ENCODE measurements at places on chromosomes 1 and 21.

- peak; percentile 27 for DNase-seq
Measured at GRCh38 chr1:62230718-62231117, 36.1 kb downstream of the L1TD1 start.

DNA sequence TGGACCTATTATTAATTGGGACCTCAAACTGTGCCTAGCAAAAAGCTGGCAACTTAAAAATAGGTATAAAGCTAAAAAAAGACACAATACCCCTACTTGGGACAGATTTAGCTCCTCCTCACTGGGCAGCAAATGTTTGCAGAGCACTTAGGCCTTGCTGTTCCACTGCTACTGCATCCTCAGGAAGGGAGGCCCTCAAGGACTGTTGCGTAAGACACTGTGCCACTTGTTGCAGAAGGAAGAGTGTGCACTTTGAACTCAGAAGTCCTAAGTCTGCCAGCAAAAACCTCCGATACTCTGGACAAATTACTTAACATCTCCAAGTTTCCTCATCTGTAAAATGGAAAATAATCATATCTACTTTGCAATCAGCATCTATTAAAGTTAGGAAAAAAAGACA lies 322.9 kb downstream of the BARHL2 start:
- no peak for DNase-seq

- no peak for DNase-seq
Measured at GRCh38 chr1:175733722-175734121, 9.7 kb downstream of the TNR start.

- peak; percentile 75 for DNase-seq
Measured at GRCh38 chr21:31198575-31198974, 145.5 kb downstream of the TIAM1 start.

DNA sequence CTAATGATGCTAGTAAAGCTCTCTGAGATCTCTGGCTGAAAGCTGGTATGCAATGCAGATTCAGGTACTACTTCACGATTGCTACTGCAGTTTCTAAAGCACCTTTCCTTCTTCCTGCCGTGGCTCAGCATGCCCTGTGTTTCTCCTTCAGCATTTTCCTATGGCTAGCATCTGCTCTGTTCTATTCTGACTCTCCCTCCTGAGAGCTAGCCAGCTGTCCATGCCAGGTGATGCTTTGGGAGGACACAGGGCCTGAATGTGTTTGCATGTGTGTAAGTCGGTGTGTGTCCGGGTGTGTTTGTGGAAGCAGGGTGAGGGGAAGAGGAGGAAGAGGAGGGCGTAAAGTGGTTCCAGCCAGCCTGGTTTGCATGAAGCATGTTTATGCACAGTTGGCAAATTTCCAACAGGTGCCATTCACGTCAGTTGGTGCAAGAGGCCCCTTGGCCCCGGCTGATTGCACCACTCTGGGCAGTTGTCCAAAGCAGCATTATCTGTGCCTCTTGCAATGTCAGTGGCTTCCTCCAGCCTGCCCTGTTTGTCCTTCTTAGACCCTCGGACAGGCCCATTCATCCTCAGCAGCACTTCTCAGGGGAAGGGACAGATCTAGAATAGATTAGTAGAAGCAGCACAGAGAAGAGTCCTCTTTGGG lies 433.3 kb downstream of the DISC1 start:
- no peak for DNase-seq

DNA sequence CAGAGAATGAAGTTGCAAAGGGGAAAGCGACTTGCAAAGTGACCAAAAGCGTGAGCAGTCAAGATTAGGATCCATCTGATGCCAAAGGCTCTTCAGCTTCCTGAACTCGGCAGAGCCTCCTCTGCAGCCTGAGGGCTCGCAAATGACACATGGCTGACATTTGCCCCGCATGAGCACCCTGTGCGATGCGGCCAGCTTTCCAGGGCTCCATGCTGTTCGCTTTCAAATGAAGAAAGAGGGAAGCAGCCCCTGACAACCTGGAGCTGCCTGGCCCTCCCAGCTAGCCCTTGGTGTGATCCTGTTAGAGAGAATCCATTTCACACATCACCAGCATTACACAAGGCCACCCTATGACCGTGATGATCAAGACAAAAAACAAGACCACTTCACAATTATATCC lies 20.2 kb upstream of the FAM131C start:
- DNase-seq: no peak

DNA sequence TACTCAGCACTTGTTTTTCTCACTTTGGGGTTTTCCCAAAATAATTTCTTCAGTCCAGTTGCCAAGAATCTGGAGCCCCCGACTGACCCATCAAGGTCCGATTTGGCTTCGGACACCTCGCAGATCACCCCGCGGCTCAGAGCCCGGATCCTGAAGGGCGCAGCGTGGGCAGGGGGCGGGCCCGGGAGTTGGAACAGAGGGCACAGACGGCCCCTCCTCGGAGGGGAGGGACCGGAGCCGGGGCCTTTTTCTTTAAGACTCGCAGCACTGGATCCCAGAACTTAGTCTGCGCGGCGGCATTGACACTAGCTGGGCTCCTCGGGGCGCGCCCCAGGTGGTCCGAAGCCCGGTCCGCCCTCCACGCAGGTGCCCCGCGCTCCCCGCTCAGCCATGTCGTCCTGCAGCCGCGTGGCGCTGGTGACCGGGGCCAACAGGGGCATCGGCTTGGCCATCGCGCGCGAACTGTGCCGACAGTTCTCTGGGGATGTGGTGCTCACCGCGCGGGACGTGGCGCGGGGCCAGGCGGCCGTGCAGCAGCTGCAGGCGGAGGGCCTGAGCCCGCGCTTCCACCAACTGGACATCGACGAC lies at the start of gene CBR3:
Gene CBR3 (plus strand): TSS at position 277 of the 588 bp plus-strand sequence. CDS start 114 bp downstream, at position 391.
- DNase-seq: peak; percentile 61

GRCh38 chr1:22918644-22919043 lies 54.0 kb downstream of the LACTBL1 start:
- DNase-seq: no peak

- DNase-seq: peak; percentile 10
Measured at GRCh38 chr1:65104854-65105534, 43.0 kb upstream of the AK4 start.

- DNase-seq: no peak
Measured at GRCh38 chr21:44489962-44490361, 34.7 kb downstream of the LRRC3 start.

- DNase-seq: no peak
Measured at GRCh38 chr1:208683141-208683540, 439.0 kb upstream of the PLXNA2 start.

- no peak for DNase-seq
Measured at GRCh38 chr1:198858033-198858432, 219.2 kb downstream of the PTPRC start.

DNA sequence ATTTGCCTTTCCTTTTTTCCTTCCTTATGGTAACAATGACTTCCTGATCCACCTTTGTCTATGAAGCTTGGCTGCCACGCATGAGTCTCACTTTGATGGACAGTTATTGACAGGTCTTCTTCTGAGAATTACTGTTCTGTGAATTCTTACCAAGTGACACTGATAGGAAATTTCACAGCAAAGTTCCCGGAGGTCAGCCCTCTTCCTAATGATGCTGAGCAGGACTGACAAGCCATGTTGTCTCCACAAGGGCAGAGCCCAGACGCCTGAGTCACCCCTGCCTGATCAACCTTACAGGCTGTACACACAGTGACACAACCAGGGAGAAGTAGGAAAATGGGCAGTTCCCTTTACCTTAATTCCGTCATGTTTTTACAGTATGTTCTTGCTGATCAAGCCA lies 44.2 kb downstream of the ZC3H11B start:
- no peak for DNase-seq

DNA sequence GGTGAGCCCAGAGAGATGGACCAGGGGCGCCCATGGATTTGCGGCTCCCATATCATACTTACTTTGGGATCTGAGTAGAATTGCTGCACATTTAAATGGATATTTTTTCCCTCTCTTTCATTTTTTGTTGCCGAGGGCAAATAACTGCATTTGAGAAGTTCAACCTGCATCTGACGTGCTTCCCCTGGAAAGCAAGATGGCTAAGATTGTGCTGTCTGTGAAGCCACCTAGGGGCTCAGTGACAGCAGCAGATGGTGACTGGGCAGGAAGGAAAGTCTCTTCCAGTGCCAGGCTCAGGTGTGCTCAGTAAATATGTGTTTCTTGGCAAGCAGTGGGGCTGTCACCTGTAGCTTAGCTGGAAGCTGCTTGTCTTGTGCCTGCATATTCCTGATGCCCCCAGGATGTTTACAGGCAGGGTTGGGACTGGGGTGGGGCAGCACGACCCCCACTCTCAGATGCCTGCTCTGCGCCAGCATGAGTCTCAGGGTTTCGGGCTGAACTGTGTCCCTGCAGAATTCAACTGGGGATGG lies 59.8 kb upstream of the ETV3 start:
- no peak for DNase-seq

DNA sequence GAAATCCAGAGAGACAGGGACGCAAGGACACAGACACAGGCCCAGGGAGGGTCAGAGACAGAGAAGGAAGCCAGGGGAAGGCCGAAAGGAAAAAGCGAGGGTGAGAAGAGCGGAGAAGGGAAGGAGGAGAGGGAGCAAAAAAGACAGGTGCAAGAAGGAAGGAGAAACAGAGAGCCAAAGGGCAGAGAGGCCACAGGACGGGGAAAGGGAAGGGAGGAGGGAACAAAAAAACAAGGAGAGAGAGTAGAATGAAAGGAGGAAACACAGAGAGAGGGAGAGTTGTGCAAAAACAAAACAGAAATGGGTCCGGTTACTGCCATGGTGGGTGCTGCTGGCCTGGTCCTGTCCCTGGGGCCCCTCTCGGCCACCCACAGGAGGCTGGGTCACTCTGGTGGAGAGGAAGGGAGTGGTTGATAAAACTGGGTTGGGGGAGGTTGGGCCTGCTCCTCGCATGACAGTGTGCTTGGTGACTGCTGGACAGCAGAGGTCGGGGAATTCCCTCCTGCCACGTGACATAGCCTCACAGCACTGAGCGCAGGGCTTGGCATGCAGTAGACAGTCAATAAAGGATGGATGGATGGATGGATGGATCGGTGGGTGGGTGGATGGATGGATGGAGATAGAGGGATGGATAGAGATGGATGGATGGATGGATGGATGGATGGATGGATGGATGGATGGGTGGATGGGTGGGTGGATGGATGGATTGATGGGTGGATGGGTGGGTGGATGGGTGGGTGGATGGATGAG lies 64.8 kb downstream of the RAP1GAP start:
- no peak for DNase-seq

GRCh38 chr1:202160377-202160940 lies at the start of gene PTPN7:
Gene PTPN7, minus strand, starts transcription at chr1:202160602. Its CDS starts 1,200 bp downstream, at chr1:202159402.
- no peak for DNase-seq

DNA sequence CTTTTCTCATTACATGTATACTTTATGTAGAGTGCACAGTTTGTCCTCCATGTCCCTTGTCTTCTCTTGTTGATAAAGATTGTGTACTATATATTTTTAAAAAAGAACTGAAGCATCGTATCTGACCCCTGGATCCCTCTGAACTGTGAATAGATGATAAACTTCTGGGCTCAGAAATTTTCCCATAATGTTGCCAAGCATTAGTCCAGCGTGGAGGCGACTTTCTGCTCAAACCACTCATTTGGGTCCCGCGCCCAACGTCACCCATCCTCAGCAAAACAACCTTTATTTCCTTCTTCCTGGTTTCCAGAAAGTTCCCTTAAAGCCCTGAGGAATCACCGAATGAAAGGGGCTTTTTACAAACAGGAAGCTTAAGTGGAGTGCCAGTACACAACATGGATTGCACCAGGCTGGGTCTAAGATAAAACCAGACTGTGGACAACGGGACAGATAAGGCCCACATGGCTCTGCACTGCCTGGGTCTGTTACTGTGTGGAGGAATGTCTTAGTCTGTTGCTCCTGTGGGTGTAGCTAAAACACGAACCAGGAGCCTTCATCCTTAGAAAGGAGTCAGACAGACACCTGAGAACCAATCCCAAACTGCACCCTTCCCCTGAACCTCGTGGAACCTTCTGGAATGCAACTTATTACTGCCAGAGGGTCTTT lies 15.6 kb downstream of the EVA1C start:
- DNase-seq: peak; percentile 67

- DNase-seq: no peak
Measured at GRCh38 chr1:44501047-44501890, 96.2 kb downstream of the RNF220 start.

DNA sequence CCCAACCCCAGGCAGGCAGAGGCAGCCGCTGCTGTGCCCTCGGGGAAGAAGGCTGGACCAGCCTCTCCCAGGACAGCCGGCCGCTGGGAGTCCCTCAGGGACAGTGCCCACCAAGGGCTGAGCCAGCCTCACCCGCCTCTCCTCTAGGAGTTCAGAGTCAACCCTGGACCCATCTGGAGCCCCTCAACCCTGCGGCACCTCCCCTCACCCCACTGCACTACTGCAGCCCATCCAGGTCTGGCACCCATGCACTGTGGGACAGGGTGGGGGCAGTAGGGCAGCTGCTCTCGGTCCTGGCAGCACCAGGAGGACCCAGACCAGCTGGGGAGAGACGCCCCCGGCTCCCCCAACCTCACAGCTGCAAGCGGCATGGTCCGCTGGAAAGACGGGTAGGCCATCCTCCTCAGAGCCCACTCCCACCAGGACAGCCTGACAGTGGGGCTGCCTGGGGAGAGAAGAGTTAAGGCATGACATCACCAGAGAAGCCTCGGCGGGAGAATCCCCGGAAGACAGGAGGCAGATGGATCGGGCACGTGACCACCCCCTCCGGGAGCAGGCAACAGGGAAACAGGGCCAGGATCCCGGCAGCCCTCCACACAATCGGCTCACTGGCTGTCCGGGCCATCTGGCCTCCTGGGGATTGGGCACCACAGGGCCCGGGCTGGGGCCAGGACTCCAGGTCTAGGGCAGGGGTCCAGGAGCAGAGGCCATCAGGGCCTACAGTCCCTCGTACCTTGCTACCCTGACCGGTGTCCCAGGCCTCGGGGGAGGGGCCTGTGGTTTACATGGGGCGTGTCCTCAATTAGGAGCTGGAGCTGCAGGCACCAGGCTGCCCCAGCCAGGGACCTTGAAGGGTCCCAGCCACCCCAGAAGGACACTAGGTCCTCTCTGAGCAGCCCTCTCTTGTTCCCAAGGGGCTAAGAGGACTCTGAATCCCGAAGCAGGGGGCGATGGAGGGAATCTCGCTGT lies 3.1 kb downstream of the ACAP3 start:
- peak; percentile 79 for DNase-seq

DNA sequence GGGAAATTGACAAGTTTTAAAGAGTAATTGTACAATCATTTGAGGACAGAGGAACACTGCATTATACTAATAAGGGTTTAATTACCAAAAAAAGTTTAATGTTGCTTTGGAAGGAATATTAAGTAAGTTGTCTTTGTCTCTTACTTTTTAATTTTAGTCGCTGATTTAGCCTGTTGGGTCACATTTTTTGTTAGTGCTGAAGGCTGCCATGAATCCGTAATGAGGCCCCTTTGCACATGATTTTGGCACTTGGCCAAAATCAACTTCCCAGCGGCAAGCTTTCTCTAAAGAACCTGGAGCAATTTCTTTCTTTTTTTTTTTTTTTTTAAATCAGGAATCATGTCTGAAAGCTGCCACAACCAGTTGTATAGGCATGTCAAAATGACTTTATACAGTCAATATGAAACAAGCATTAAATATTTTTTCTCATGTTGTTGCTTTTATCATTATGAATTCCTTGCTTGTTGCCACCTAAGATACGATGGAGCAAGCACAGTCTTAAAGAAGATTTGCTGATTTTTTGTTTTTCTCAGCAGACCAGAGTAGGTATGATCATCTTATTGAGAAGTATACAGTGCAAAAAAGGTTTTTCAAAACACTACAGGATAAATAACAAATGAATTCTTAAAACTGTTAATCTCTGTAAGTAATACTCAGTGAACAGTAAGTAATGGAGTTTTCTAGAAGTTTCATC lies 690.4 kb downstream of the USP25 start:
- DNase-seq: peak; percentile 89
